ENCODE measurements at places on chromosomes 3 and 15. TPM values are rescaled to one million over a fixed set of nuclear protein-coding genes. Genes with fewer than 3 reads are reported as not detected.

- no peak for DNase-seq
Measured at GRCh38 chr15:99408236-99409096, 157.2 kb downstream of the LRRC28 start.

- DNase-seq, result peak; percentile 2
Measured at GRCh38 chr15:82571722-82572222, 31.5 kb upstream of the RPS17 start.

GRCh38 chr15:63491116-63491827 is 13.1 kb upstream of the USP3 start:
- DNase-seq, result no peak

GRCh38 chr3:31472479-31473390 is 60.0 kb upstream of the STT3B start:
- no peak for DNase-seq

DNA sequence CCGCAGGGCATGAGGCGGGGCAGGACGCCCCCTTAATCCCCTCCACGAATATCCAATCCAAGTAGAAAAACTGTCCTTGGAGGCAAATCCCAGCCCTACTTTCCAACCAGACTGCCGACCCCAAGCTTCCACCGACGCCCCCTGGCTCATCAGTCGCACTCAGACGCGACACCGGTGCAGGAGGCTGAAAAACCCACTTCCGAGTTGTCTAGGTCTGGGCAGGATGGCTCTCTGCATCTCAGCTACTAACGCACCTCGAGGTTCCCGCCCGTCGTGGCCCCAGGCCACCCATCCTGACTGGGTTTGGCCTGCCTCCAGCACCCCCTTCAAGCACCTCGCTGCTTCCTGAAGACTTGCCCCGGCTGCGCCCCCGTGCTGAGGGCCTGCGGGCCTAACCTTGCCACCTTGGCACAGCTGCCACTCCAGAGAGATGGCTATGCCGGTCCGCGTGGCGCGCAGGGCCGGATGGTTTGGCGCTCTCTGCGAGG is 15.5 kb downstream of the RGMA start:
- DNase-seq, result no peak

GRCh38 chr3:124041553-124041952 is 49.6 kb upstream of the ROPN1 start:
- DNase-seq, result no peak

- no peak for DNase-seq
Measured at GRCh38 chr15:29046281-29046810, 160.6 kb downstream of the APBA2 start.

DNA sequence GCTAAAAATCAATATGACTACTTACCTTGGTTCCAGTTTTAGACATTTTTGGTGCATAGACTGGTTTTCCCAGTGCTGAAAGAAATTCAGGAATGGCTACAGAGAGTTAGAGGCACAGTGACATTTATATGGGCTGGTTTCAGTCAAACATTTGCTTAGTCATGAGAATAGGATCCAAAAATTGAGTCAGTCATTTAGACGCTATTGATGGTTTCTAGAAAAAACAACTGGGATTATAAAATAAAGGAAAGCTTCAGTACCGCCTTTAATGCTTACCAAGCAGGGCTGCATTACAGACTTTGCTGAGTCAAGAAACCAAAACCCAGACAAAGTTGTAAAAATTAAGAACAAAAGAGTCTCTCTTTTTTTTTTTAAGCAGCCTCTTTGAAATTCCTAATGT is at the start of gene CRYGS:
Gene CRYGS, minus strand, starts transcription at position 100 of the 400 bp plus-strand sequence. Its CDS starts 54 bp downstream, at position 46.
- no peak for DNase-seq

DNA sequence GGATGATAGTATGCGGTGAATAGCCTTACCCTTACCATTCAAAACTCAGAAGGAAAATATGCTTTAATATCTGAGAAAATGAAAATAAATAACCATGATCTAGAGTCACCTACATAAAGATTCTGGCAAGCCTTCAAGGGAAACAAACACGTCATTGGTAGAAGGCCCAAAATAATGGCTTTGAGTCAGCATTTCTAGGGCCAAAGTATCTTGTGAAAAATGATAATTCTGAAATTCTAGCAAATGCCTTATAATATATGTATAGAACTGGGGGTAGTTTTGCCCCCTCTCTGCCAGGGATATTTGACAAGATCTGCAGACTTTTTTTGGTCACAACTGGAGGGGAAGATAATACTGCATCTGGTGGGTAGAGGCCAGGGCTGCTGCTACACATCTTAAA is 15.4 kb downstream of the PLSCR1 start:
- peak; percentile 38 for DNase-seq

GRCh38 chr3:134307425-134307824 is 56.8 kb upstream of the RYK start:
- DNase-seq, result no peak

DNA sequence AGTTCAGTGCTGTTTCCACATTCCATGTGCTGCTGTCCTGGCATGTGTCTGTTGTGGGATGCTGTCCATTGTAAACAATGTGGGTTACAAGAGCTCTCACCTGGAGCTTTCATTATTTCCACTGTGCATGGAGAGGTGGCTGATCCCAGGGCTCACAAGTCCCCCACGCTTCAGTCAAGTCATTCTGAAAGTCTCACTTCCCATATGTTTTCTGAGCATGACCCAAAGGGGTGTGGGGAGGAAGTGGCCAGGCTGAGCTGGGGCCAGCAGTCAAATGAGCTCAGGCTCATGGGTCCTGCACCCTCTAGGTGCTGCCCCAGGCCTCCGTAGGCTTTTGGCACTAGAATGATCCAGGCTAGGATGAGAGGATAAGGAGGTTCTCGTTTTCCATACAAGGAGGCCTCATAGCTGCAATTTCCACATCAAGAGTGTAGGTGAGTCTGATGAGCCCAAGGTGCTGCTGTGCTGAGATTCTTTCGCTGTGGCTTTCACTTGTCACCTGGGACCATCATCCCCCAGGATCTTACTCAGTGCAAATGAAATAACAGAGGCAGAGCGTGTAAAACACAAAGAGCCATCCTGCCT is 22.0 kb downstream of the STARD5 start:
- DNase-seq, result no peak

GRCh38 chr15:40623361-40623760 is 29.3 kb downstream of the KNL1 start:
- no peak for DNase-seq

DNA sequence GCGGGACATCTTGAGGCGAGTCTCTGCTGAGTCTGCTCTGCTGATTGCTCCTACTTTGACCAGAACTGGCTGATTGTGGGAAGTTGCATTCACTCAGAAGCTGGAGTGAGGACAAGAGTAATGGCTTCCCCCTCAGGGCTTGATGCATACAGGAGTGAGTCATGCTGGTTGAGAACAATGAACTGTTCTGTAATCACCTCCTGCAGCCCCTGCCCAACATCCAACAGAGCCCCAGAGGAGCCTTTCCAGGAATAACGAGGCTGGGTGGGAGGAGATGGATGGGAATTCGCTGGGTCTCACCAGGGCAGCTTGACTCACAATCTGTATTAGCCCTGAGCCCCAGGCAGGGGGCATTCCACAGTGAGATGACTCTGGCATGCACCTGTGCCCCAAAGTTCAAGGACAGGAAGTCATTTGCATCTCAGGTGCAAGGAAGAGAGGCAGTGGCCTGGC is 85.0 kb downstream of the RAB11A start:
- DNase-seq, result peak; percentile 57

- no peak for DNase-seq
Measured at GRCh38 chr3:128294999-128295468, 141.8 kb downstream of the EEFSEC start.

DNA sequence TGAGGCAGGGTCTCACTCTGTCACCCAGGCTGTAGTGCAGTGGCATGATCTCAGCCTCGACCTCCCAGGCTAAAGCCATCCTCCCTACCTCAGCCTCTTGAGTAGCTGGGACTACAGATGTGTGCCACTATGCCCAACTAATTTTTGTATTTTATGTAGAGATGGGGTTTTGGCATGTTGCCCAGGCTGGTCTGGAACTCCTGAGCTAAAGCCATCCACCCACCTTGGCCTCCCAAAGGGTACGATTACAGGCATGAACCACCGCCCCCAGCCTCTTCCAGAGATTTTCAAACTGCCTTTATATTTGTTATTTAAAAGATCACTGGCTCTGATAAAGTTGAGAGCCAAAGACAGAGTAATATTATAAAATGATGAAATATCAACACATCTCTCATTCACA is 37.3 kb downstream of the BSN start:
- DNase-seq, result no peak

- DNase-seq, result no peak
Measured at GRCh38 chr3:73716418-73716817, 91.7 kb upstream of the PDZRN3 start.

GUCA1C gene
- not detected for total RNA-seq

SPINK8 gene
- total RNA-seq, result not detected

PRKCD gene
- total RNA-seq, result 2.2 TPM

DUOXA2 gene
- total RNA-seq, result not detected

GRIP2 gene
- total RNA-seq, result not detected

TMEM207 gene
- total RNA-seq, result not detected

PODXL2 gene
- 2.9 TPM for total RNA-seq

CACNA2D2 gene
- not detected for total RNA-seq

ENTPD3 gene
- total RNA-seq, result 0.09 TPM

Data from dermis blood vessel endothelial cell (primary cell).